ENCODE measurements at places on chromosomes 4 and X. TPM values are rescaled to one million over a fixed set of nuclear protein-coding genes. Genes with fewer than 3 reads are reported as not detected.
A peak's percentile ranks its signal among the peaks of the same experiment; 100 is the strongest.

The TRAM1L1 gene
- 0.74 TPM for polyA plus RNA-seq

The RHOXF2 gene
- not detected for polyA plus RNA-seq

GRCh38 chr4:8266508-8266907 lies 3.0 kb upstream of the HTRA3 start:
- DNase-seq, result no peak

DNA sequence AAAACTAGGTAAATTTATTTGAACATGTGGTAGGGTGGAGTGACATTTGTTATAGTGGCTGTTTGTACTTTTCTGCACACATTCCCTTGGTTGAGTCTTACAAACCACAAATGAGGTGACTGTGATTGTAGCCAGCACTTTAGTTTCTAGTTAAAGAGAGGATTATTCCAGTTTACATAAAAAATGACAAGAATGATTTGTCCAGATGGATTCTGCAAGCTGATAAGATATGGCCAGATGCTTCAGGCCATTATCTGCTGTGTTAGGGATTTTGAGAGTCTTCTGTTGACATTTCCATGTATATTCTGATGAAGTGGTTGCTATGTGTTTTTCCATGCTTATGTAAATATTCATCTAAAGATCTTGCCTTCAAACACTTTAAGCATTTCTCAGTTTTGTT lies 31.0 kb upstream of the PDE5A start:
- no peak for DNase-seq

GRCh38 chr4:150828159-150828558 lies 186.9 kb downstream of the LRBA start:
- no peak for DNase-seq

DNA sequence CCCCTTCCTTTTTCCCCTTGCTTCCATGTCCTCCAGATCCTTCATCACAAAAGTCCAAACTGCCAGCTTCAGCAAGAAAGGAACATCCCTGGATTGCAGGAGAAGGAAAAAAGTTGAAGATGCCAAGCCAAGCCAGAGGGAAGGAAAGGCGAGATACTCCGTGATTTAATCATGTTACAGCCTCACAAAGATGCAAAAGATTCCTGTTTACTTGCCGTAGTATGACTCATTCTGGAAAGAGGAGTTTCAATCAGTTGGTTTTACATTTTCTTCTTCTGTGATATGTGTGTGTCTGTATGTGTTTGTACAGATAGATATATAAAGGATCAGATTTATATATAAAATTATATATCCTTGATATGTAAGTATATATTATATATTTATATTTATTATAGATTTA lies 69.3 kb downstream of the BTC start:
- DNase-seq, result peak; percentile 23

DNA sequence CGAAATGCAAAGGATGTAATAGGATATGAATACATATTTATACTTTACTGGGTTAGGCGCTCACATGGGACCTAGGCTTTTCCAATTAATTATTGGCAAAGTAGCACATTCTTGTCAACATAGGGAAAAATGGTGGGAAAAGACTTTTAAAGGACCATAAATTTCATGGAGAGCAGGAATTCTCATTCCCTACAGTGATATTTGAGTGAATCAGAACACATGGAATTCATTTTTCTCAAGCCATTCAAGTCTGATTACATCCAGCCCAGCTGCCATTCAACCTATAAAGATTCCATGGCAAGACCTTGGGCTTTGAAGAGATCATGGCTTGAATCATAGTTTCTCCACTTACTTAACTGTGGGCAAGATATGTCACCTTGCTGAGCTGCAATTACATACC lies 150.4 kb downstream of the SOWAHB start:
- DNase-seq, result no peak

Measured in foreskin keratinocyte (primary cell).